ENCODE measurements at places on chromosomes 1 and 21. TPM values are rescaled to one million over a fixed set of nuclear protein-coding genes. Genes with fewer than 3 reads are reported as not detected.

Gene LRRC38
- total RNA-seq: not detected

Gene CFAP57
- 0.45 TPM for total RNA-seq

Gene EFNA3
- total RNA-seq: not detected

Gene C8B
- total RNA-seq: not detected

Gene KCNJ10
- not detected for total RNA-seq

Gene IGSF5
- total RNA-seq: not detected

Gene SPRR5
- total RNA-seq: not detected

Gene PROX1
- total RNA-seq: not detected

Gene CREB3L4
- 3.3 TPM for total RNA-seq

Gene SLC41A1
- total RNA-seq: 27.1 TPM

Gene PLCH2
- total RNA-seq: not detected

Gene CFHR4
- not detected for total RNA-seq

Gene FCRL6
- total RNA-seq: not detected

Gene VPS72
- total RNA-seq: 42.8 TPM
